ENCODE measurements at places on chromosomes 11 and 22.

DNA sequence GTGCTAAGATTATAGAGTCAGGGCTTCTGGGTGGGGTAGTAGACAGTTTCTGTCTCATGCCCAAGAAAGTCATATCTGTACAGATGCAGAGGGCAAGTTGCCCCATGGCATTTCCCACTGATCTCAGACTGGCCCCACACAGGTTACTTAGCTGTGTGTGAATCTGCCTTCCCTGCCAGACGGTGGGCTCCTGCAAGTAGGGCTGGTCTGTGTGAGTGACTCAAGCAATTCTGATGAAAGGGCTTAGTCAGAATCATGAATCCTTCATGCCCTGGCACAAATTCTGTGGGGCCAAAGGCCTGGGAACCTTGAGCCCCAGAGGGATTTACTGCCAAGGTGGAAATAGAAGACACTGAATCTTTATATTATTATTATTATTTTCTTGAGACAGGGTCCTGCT, 30.4 kb downstream of the USH1C start:
- peak; percentile 11 for DNase-seq

DNA sequence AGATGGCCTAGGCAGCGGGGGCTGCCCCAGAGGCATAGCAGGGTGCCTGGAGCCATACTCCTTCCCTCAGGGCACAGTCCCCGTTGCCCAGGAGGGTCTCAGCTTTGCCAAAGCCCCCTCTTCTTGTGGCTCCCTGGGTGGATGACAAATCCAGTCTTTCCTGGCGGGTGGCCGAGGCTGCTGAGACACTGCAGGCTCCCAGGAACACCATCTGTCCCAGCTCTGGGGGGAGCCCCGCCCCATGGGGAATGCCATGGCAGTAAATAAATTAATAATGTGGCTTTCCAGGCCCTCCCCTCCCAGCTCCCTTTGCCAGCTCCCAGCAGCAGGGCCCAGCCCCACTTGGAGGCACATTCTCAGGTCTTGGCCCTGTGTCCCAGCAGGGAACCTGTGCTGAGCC, 45.0 kb downstream of the PDE2A start:
- DNase-seq, result no peak

DNA sequence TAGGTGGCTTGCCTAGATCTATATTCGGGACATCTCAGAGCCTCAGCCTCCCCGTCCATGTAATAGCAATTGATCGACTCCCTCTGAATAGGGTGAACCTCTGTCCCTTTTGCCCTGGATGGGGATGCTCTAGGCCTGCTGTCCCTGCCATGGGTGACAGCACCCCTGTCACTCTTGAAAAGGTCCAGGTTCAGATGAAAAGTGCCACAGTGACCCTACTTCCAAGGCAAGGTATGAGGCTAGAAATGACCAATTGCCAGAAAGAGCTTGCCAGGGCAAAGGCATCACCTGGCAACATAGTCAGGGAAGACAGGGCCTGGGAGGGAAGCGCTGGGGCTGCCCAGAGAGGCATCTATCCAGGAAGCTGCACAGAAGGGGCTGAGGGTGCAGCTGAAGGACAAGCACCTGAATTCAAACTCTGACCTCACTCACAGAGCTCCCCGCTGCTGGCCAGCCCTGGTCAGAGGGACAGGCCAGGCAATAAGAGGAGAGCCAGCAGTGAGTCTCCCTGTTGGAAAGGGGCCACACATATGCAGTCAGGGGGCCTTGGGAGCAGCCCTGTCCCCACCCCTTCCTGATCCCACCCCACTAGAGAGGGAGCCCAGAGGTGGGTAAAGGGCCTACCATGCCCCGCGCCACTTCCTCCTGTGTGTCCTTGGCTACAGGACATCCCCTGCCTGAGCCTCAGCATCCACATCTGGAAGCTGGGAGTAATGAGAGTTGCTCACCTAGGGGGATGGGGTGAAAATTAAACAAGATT, 9.0 kb upstream of the APOBEC3A start:
- no peak for DNase-seq

GRCh38 chr11:99683933-99684332, 663.2 kb downstream of the CNTN5 start:
- no peak for DNase-seq

DNA sequence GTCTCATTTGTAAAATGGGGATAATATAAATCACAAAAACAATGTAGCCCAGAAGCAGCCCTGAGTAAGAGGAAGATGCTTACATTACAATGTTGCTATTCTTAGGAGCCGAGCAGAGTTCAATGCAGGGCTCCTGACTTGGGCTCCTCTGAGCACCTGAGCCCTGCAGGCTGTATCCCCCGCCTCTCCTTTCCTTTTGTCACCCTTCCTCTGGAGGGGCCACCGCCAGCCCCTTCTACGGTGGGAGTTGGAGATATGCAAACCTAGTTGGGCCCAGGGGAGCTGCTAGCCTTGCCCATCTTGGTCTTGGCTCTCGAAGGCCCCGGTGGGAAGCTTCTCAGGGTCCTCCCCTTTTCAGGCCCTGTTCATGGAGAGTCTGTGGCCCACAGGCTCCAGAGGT, 8.4 kb upstream of the CSNK1E start:
- no peak for DNase-seq

- no peak for DNase-seq
Observed at GRCh38 chr11:1307163-1307870, 2.1 kb downstream of the TOLLIP start.

GRCh38 chr11:74000307-74001133, 8.4 kb downstream of the UCP3 start:
- no peak for DNase-seq

- peak; percentile 24 for DNase-seq
Observed at GRCh38 chr22:29385748-29386147, 2.6 kb downstream of the AP1B1 start.

GRCh38 chr22:46132830-46133587, 17.3 kb upstream of the PPARA start:
- DNase-seq, result no peak

GRCh38 chr11:93474123-93474522, 69.1 kb downstream of the SMCO4 start:
- DNase-seq, result no peak

- DNase-seq, result no peak
Observed at GRCh38 chr11:34634694-34635062, 13.8 kb downstream of the EHF start.

- no peak for DNase-seq
Observed at GRCh38 chr22:38981005-38981991, 849 bp upstream of the APOBEC3B start.

- no peak for DNase-seq
Observed at GRCh38 chr11:75827562-75827961, 12.6 kb downstream of the UVRAG start.

- DNase-seq, result no peak
Observed at GRCh38 chr11:124643605-124644425, 21.2 kb downstream of the TBRG1 start.

- peak; percentile 22 for DNase-seq
Observed at GRCh38 chr11:117443266-117444186, 115.9 kb downstream of the CEP164 start.

DNA sequence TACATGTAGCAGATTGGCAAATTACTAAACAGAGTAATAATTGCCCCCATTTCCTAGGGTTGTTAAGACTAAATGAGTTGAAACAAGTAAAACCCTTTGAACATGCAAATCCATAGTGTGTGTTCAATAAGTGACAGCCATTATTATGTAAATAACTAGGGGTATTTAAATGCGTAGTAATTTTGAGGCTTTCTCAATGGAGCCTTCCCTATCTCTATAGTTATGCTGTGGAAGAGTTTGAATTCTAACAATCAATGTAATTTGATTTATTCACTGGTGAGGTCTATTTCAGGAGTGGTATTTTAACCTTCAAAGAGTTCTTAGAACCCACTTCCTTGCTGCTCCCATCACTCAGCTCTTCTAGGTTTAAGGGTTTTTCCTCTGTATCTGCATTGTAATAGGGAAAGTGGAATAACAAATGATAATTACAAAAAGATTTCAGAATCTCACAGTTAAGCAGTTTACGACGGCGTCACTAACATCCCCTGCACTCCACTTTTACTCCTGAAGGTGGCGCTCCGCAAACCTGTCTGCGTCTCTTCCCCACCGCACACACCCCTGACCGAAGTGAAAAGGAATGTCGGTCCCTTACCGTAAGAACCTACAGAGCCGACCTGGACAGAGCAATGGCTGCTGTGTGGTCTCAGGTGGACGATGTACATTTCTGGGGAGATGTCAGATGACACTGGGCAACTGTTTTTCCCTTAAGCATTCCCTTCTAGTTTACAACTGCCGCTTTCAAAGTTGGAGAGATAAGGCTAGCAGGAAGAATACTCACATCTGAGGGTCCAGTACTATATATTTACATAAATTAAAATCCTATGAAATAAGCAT, 80.8 kb downstream of the ZC3H12C start:
- peak; percentile 77 for DNase-seq

Data from stimulated activated naive CD8-positive, alpha-beta T cell treated with anti-CD3 and anti-CD28 coated beads, Interleukin-15, Interleukin-2, amounts not matched to agents 100 U/mL and 50 U/mL, for 24 hours (primary cell).